ENCODE measurements at places on chromosomes 6 and 20.

DNA sequence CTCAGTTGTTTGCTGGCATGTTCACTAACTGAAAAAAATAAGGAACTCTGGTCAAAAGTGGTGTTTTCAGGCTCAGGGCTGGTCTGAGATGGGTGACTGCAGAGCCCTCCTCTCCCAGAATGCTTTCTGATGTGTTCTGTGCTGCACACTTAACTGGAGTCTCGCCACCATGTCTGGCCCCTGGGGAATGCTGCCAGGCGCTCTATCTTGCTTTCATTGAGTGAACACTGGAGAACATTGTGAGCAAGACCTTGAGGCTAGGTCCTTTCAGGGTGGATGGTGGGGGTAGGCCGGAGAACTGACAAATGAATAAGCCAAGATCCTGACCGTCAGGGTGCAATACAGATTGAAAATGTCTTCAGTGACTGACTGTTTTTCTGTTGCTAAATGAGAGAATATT is 19.5 kb downstream of the PANK2 start:
- DNase-seq, result no peak

GRCh38 chr6:5763407-5763806 is 243.3 kb downstream of the NRN1 start:
- DNase-seq, result no peak

DNA sequence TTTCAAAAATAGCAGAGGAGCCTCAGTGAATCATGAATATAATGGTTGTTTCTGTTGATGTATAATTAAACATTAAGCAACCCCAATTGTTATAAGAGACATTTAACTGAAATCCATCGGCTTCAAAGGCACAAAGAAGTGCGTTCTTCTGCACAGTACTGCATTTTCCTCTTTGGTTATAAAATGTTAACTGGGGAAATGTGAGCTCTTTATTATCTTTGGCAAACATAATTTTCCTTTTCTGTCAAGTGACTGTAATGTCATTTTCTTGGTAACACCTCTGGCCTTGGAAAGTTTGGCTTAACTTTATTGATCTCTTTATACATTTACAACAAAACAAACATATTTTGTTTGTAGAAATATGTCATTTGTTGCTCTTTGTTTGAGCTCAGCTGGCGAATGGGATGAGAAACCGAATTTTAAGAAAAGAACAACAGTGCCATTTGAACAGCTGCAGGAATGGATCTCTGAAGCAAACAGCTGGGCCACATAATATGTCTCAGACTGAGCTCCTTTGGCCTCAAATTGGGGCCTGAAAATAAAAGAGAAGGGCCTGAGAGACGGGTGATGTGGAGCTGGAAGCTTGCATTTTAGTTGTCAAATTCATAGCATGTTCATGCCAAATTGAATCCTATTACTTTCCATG is 427.0 kb upstream of the SPTLC3 start:
- DNase-seq, result no peak

- DNase-seq, result peak; percentile 62
These were observed 31.1 kb downstream of the UTRN start for GRCh38 chr6:144315981-144316861.

- no peak for DNase-seq
These were observed 350.7 kb upstream of the RNF24 start for GRCh38 chr20:4366076-4366475.
